ENCODE measurements at places on chromosomes 13 and 19.

- H3K4me1 ChIP-seq: peaks cover 28% of the 10 kb centered on the region
- peak overlapping the region; percentile 76 for H3K4me3 ChIP-seq
- peaks cover 8% of the 10 kb centered on the region for H3K36me3 ChIP-seq
- peak overlapping the region; percentile 83 for H3K27ac ChIP-seq
These were observed 26.5 kb downstream of the NUMBL start for GRCh38 chr19:40663695-40664692.

GRCh38 chr19:56133858-56134653 is 7.0 kb upstream of the ZNF444 start:
- no peak overlapping the region for H3K27ac ChIP-seq
- no peak for DNase-seq
- H3K4me1 ChIP-seq: peaks cover 3% of the 10 kb centered on the region

GRCh38 chr19:47682939-47683338 is 30.3 kb upstream of the EHD2 start:
- no peak for DNase-seq
- peaks cover 2% of the 10 kb centered on the region for H3K36me3 ChIP-seq
- no peaks in the 10 kb centered on the region for H3K27me3 ChIP-seq
- H3K27ac ChIP-seq: no peak overlapping the region
- no peak overlapping the region for H3K4me3 ChIP-seq

DNA sequence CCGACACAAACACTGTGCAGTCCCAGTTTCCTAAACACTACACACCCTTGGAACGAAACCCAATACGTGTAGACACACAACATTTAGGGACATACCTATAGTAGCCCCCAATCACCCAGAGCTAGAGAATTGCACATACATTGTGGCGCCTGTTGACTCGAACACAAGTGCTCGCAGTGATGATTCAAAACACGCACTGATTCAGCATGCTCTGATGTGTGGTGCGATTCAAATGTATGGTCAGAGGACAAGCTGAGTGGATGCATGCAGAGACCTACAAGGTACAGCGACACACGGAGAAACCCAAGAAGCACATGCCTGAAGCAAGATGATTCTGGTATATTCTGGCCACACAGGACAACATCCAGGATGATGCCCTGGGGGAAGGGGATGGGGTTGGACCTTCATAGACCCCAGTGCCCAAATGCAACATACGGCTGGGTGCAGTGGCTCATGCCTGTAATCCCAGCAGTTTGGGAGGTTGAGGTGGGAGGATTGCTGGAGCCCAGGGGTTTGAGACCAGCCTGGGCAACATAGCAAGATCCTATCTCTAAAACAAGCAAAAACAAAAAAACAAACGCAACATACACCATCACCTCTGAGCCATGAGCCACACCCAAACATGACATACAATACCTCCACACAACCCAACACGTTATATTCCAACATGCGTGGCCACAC is 997 bp upstream of the KCNN4 start:
- peak overlapping the region; percentile 80 for H3K4me3 ChIP-seq
- H3K27ac ChIP-seq: peak overlapping the region; percentile 85
- no peak for DNase-seq
- H3K4me1 ChIP-seq: peaks cover 66% of the 10 kb centered on the region
- H3K36me3 ChIP-seq: peaks cover 19% of the 10 kb centered on the region
- H3K27me3 ChIP-seq: no peaks in the 10 kb centered on the region

- peaks cover 14% of the 10 kb centered on the region for H3K27me3 ChIP-seq
- no peak overlapping the region for H3K4me3 ChIP-seq
- H3K36me3 ChIP-seq: peaks cover 4% of the 10 kb centered on the region
- peaks cover 16% of the 10 kb centered on the region for H3K4me1 ChIP-seq
- DNase-seq: no peak
These were observed 17.8 kb downstream of the KL start for GRCh38 chr13:33033986-33034385.

GRCh38 chr13:38341149-38341692 is 8.4 kb upstream of the UFM1 start:
- no peak for DNase-seq
- no peaks in the 10 kb centered on the region for H3K27me3 ChIP-seq
- no peaks in the 10 kb centered on the region for H3K4me1 ChIP-seq
- no peaks in the 10 kb centered on the region for H3K36me3 ChIP-seq
- no peak overlapping the region for H3K4me3 ChIP-seq

Data from activated naive CD8-positive, alpha-beta T cell treated with anti-CD3 and anti-CD28 coated beads, Interleukin-2, amount 50 U/mL, for 24 hours (primary cell).